Smooth muscle cell of the umbilical artery (primary cell): ENCODE measurements at places on chromosomes 1 and 21. TPM values are rescaled to one million over a fixed set of nuclear protein-coding genes. Genes with fewer than 3 reads are reported as not detected.

KCNE2 gene
- not detected in 2 replicates for total RNA-seq

UBE4B gene
- 28.2 and 46.7 TPM in 2 replicates for total RNA-seq

LDLRAD1 gene
- total RNA-seq, result not detected in 2 replicates

CD5L gene
- total RNA-seq, result not detected in 2 replicates

RASAL2 gene
- 19.6 and 34.2 TPM in 2 replicates for total RNA-seq

GUCA2A gene
- total RNA-seq, result not detected in 2 replicates

SPRR5 gene
- total RNA-seq, result not detected in 2 replicates

CBR3 gene
- total RNA-seq, result 4.5 and 7.8 TPM in 2 replicates

FRRS1 gene
- 12.0 and 27.6 TPM in 2 replicates for total RNA-seq

KRTAP19-1 gene
- not detected in 2 replicates for total RNA-seq

FAM167B gene
- total RNA-seq, result 0.78 TPM in 1 of 2 replicates, not detected in the other

LMX1A gene
- total RNA-seq, result not detected in 2 replicates

KIF14 gene
- total RNA-seq, result 0.89 and 8.8 TPM in 2 replicates

LCE1A gene
- total RNA-seq, result not detected in 2 replicates

RGS4 gene
- 173 and 822 TPM in 2 replicates for total RNA-seq
